ENCODE measurements at places on chromosomes 6 and 20. TPM values are rescaled to one million over a fixed set of nuclear protein-coding genes. Genes with fewer than 3 reads are reported as not detected.

Gene CTCFL
- not detected for total RNA-seq

Gene LTB
- total RNA-seq, result 273 TPM

Gene HLA-DQA1
- 5.3 TPM for total RNA-seq

GRCh38 chr20:63977739-63978276 lies 1.6 kb downstream of the SAMD10 start:
- peaks cover 52% of the 10 kb centered on the region for H3K4me1 ChIP-seq
- H3K27ac ChIP-seq, result peak overlapping the region; percentile 85
- H3K36me3 ChIP-seq, result peaks cover 25% of the 10 kb centered on the region
- H3K27me3 ChIP-seq, result no peaks in the 10 kb centered on the region

DNA sequence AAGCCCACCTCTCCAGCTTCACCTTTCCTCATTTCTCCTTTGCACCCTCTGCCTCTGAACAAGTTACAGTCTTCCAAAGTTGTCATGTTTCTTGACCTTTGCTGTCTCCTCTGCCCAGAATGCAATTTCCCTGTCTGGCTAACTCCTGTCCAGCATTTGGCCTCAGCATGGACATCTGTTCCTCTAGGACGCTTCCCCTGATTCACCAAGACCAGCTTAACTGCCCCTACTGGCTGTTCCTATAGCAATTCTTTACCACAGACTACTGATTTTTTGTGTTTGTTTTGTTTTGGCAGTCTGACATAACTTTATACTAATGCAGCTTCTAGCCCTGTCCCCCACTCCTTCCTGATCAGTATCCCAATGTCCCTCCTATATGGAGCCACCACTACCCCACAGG lies 13.4 kb downstream of the GNL1 start:
- peaks cover 33% of the 10 kb centered on the region for H3K4me1 ChIP-seq
- DNase-seq, result no peak
